ENCODE measurements at places on chromosomes 6 and 20.
A peak's percentile ranks its signal among the peaks of the same experiment; 100 is the strongest.

DNA sequence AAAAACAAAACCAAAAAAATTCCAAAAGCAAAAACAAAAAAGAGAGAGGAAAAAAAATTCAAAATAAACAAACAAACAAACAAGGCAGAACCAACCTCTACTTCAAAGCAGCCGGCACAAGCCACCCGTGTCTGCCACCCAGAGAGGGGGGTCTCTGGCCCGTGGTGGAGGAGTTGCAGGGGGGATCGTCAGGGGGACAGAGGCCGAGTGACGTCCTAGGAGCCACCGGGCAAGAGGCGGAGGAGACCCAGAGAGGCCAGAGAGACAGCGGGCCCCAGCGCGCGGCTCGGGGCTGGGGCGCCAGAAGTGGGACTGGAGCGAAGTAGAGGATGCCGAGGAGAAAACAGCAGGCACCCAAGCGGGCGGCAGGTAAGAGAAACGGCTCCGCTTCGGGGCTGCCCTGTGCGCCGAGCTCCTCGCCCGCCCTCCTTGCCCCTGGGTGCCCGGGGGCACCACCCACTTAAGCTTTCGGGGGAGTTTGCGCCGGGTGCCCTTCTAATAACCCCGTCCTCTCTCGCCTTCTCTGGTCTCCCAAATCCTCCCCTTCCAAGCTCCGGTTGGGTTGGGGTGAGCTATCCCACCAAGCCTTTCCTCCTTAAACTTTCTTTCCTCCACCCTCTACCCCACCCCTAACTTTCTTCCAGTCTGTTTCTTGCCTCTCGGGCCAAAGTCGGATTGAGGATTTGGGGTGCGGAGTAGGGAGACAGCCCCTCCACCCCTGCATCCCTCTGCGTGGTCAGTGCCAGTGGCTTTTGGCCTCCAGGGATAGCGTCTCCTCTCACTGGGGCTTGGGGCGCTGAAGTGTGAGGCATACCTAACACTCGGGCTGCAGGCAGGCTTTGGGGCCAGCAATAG lies 1.0 kb downstream of the TSHZ2 start:
- no peak for DNase-seq

- no peak for DNase-seq
Observed at GRCh38 chr6:1065986-1066385, 245.9 kb upstream of the FOXQ1 start.

DNA sequence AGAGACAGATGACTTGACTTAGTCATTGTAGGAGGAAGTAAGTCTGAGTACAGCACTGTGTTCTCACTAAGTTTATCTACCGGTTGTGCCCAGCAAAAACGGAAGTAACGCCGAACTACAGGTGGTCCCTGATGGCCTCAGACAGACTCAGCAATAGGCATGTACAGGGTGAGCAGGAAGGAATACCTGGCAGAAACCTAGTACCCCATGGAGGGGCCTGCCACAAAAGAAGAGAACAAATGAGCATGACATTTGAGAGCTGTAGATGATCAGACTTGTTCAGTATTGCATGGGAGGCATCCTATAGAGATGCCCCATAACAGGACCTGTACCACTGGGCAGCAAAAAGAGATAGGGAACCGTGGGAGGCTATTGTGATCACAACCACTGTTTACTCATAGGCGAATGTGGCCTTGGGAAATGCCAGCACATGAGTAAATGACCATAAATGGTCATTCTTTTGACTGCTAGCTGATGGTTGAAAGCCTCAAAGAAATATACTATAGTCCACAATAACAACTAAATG lies 106.4 kb upstream of the TAB2 start:
- DNase-seq, result no peak

DNA sequence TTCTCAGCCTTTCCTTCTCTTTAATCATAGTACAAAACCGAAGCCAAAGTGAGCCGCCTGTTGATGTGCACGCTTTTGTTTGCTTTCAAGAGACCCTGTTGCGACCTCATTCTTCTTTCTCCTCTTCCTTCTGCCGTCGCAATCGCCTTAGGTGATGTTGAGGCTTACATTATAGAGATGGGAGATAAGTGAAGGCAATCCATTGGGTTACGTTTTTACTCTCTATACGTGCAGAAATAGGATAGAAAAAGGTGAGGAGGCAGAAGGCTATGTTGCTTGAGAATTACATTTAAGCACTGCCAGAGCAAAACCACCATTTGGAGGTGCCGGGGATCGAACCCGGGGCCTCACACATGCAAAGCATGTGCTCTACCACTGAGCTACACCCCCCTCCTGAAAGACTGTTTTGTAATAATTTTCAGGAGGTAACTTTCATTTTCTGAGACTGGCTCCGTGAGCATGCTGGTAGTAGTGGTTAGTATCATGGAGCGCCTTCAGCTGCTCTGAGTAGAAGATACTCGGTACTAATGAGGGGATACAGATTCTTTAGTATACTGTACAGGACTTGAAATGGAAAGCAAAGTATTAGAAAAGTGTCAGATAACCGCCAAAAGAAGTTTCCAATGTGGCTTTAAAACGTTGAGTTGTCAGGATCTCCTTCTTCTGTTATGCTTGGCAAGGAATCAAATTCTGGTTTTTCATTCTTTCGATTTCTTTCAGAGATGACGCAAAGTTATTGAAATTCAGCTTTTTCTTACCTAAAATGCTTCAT lies 165.6 kb downstream of the TRIM27 start:
- DNase-seq, result peak; percentile 80

DNA sequence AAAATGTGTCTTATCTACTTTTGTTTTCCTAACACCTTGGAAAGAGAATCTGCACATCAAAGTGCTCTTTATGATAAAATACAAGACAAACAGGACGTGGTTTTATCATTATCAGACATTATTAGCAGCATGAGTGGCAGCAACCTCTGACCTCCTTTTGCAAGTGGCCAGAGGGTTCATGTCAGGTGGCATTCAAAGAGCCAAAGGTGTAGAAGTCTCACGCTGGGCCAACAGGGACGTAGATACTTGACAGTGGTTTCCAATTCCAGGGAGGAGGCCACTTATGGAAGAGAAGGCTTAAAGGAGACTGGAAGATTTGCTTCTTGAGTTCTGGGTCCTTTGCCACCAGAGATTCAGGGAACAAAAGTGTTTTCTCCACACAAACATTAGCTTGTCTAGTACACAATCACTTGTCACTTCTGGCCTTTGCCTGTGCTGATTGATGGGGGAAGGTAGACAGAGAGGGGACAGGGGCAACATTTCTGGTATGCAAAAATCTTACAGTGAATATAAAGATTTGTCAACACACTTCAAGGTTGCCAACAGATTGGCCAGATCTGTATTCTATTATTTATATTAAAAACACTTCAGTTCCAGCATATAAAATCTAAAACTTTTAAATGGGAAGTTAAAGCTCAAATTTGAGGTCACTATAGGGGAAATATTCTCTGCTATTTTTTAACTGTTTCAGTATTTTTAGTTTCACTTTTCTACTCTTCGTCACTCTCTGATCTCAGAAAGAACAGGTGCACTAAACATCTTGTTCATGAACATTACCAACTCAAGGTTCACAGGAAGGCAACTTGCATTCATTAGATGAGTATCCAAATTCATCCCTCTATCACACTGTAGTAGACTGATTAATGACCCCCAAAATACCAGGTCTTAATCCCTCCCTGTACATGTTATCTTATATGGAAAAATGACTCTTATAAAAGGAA lies 52.1 kb upstream of the FBXO30 start:
- no peak for DNase-seq

GRCh38 chr20:58153121-58153520 lies 75.3 kb downstream of the ANKRD60 start:
- no peak for DNase-seq

Measured in NCI-H1694 (cell line).